ENCODE measurements at places on chromosomes 4 and X.
A peak's percentile ranks its signal among the peaks of the same experiment; 100 is the strongest.

DNA sequence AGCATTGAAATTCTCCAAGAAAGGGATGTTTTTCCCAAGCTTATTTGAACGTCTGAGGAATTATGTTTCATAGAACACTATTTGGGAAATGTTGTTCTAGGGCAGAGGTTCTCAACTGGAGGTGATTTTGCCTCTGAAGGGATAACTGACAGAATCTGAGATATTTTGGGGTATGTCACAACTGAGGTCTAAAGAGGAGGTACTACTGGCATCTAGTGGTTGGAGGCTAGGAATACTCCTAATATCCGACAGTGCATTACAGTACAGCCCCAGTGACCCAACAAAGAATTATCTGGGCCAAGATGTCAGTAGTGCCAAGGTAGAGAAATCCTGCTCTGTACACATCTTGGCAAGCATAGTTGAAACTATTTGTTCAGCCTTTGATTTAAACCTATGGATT lies 6.4 kb downstream of the HSPA4L start:
- peak; percentile 43 for ATAC-seq

- ATAC-seq: no peak
These were observed 162.0 kb downstream of the FAM47B start for GRCh38 chrX:35104626-35105025.

- no peak for ATAC-seq
These were observed 847.0 kb downstream of the TRIML1 start for GRCh38 chr4:188986271-188986689.

DNA sequence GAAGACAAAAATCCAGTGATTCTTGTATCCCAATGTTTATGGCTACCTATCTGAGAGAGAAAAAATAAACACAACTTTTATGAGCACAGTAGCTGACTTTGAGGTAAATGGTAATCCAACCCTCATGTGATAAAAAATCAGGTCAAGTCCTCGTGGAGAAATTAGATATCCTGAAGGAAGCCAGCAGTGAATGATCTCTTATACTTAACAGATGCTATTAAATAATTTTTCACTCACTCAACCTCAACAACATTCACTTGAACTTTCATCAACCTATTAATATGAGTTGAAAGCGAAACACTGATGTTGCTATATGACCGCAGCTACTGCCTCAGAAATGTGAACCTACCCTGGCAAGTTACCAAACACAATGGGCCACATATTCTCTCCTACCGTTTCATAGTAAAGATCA lies 105.4 kb downstream of the GPC3 start:
- no peak for ATAC-seq

DNA sequence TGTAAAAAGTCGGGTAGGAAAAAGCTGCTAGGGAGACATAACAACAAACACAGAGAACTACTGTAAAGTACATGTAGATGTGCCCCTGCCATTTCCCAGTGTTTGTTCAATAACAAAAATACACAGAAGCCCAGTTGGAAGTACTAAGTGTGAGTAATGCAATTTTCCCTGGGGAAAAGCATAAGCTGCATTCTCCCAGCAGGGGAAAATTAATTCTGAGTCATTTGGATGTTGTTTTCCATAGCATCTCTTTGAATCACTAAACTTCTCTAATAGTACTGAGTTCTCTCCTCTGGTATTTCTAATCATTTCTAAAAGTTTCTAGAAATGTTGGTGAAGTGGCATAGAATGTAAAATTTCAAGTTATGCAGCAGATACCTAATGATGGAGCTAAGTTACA lies 1114.9 kb downstream of the C4orf33 start:
- no peak for ATAC-seq

- no peak for ATAC-seq
These were observed 19.1 kb downstream of the SMARCAD1 start for GRCh38 chr4:94226763-94227162.

GRCh38 chr4:100582146-100582545 lies 64.3 kb upstream of the EMCN start:
- ATAC-seq: no peak

DNA sequence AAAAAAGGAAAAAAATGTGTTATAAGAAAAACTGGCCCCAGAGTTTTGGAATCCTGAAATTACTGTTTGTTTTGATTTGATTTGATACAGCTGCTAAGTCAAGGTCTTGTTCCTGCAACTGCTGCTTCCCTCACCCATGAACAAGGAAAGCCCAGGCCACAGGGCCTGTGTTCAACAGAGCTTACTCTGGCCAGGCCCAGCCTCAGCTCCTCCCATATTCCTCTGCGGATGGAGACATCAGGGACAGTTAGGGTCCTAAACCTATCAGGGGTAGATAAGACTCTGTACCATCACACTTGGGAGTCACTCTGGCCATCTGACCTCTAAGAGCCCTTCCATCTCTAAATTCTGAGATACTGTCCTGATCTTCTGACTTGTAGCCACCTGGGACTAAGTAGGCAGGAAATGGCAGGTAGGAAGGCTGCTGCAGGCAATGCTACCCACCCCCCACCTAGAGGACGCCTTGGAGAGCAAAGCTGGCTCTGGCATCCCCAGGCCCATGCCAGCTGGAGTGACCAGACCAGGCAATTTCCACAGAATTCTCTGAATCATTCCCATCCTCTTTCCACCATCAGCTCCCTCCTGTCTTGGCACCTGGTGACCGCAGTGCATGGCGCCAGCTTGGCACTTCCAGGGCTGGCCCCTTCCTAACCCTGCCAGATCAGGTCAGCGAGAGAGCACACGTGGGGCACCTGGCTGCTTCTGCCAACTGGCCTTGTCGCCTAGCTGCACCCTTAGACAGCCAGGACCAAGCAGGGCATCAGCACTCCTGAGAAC lies 58.0 kb upstream of the TMEM33 start:
- no peak for ATAC-seq

DNA sequence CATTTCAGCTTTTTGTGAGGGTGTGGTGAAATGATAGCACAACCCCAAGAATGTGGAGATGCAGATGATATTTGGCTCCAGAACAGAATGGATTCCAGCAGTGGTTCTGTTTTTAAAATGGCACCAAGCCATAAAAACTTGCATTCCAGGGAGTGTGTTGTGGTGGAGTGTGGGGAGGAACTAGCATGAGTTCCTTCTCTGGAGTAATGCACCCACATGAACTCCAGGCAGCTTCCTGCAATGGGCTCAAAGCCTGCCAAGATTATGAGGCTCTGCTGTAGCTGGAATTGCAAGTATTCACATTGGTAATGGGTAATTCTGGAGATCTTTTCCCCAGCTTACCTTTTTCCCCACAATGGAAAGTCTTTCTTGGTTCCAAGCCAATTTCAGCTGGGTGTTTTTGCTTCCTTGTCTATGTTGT lies 161.4 kb downstream of the RAB28 start:
- ATAC-seq: no peak

DNA sequence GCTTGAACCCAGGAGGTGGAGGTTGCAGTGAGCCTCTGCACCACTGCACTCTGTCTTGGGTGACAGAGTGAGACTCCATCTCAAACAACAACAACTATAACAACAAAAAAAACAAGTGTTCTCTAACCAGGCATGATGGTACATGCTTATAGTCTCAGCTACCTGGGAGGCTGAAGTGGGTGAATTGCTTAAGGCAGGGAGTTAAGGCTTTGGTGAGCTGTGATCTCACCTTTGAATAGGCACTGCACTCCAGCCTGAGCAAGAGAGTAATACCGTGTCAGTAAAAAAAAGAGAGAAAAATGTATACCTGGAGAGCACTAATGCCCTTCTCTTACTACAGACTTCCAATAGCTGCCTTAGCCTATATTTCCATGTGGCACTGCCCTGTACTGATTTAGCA lies 18.9 kb upstream of the USP9X start:
- no peak for ATAC-seq

DNA sequence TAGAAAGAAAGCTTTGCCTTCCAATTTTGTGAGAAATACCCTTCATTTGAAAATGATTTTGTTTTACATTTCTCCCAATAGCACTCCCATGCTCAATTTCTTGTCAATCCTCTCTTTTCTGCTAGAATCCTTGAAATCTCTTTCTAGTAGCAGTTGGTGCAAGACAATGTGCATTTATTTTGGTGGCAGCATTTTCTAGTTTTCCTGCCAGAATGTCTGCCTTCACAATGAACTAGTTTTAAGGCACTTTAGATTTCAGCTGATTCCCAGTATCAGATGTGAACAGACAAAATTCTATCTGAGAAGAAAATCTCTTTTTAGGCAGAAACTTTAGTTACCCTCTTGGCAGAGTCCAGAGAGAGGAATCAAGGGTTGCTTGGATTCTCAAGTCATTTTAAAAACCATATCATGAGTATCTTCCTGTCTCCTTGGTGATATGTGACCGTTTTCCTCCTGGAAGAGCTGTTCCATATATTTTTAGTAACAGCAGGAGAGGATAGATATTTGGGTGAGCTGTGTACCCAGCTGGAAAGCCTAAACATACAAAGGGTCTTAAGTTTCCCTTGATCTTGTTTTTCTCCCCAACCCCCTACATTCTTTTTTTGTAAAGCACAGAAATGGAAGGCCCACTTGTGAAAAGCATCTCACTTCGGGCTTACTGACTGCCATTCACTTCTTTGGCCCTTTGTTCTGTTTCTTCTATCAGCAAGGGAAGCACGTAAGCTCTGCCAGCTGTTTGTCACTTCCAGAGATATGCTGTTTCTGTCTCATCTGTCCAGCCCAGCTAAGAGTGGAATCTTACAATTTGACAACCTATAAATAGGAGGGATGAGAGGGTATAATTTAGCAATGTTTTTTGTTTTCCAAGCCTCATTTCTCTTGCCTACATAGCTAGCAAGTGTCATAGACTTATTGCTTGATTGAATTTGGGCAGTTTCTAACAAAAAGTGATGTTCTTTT lies 38.7 kb downstream of the TSPAN7 start:
- ATAC-seq: no peak

- no peak for ATAC-seq
These were observed 251.8 kb upstream of the FTHL17 start for GRCh38 chrX:31323658-31324057.

- ATAC-seq: no peak
These were observed 81.9 kb upstream of the HPGD start for GRCh38 chr4:174604198-174604597.

DNA sequence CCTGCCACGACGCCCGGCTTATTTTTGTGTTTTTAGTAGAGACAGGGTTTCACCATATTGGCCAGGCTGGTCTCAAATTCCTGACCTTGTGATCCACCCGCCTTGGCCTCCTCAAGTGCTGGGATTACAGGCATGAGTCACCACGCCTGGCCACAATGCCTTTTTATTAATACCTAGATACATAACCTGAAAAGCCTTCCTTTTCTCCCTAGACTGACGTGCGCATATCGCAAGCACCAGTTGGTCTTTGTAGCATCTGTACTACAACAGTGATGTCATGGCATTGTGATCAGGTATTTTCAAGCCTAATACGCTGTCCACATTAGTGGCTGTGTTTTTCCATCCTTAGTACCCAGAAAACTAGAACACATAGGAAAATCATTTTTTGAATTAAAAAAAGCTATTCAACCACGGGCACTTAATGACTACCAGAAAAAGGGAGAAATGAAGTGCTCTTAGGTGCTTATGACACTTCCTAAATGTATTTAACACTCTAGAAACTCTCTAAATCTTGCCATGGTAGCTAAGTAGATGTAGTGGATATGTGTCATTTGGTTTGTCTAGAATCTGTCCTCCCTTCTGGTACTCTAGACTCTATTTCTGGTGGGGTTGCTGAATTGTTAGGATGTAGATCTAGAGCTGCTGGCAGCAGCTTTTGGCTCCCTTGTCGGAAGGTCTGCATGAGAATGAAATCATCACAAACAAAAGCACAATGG lies 707.8 kb downstream of the STIM2 start:
- ATAC-seq: no peak

- ATAC-seq: peak; percentile 37
These were observed 791 bp downstream of the GUCY1B1 start for GRCh38 chr4:155759372-155760252.

- ATAC-seq: no peak
These were observed 204.1 kb upstream of the NEIL3 start for GRCh38 chr4:177105536-177105935.

- ATAC-seq: no peak
These were observed 204.8 kb upstream of the RASGEF1B start for GRCh38 chr4:81676537-81676936.

GRCh38 chr4:76644831-76645485 lies 209.9 kb downstream of the SHROOM3 start:
- no peak for ATAC-seq

DNA sequence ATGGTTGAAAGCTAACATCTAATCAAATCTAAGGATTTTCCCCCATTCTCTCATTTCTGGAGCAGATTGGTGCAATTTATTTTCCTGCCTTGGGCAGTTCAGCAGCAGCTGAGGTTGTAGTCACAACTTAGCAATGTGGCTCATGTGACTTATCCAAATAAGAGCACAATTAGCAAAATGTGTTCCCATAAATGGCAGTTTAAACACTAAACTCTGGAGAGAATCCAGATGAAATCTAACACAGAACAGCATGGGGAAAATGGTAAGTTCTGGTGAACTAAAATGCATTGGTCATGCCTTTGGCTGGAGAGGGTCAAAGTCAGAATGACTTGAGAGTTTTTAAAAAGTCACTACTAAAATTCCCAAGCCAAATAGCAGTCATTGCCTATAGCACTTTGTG lies 422.6 kb upstream of the DIPK2B start:
- no peak for ATAC-seq

GRCh38 chrX:24026432-24026831 lies 554 bp downstream of the KLHL15 start:
- no peak for ATAC-seq

- no peak for ATAC-seq
These were observed 1.5 kb downstream of the STARD8 start for GRCh38 chrX:68648960-68649359.

GRCh38 chr4:170198747-170199146 lies 109.0 kb upstream of the AADAT start:
- ATAC-seq: no peak

- no peak for ATAC-seq
These were observed 2649.3 kb downstream of the PCDH7 start for GRCh38 chr4:33369446-33369845.

GRCh38 chrX:11347300-11347699 lies 54.1 kb downstream of the AMELX start:
- ATAC-seq: no peak

- ATAC-seq: no peak
These were observed 12.2 kb downstream of the EGFL6 start for GRCh38 chrX:13581554-13581953.

DNA sequence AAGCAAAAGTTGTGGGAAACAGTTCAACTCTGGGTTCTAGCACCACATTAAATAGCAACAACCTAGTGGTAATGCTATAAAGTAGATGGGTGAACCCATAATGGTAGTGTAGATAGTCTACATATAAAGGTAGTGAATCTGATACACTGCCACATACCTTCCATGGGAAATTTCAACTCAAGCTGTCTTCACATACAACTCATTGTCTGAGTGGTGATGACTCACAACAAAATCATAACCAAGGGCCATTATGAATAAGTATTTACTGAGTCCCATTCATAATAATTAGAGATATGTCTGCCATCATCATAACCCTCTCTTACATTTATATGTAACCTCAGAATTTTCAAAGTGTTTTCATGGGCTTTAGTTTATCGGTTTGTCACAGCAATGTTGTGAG lies 34.8 kb downstream of the EGF start:
- no peak for ATAC-seq

- no peak for ATAC-seq
These were observed 58.7 kb upstream of the KLF3 start for GRCh38 chr4:38605181-38605752.
